ENCODE measurements at places on chromosomes 2 and 18.
A peak's percentile ranks its signal among the peaks of the same experiment; 100 is the strongest.

- no peak for DNase-seq
These were observed 51.9 kb downstream of the ESCO1 start for GRCh38 chr18:21548647-21549046.

DNA sequence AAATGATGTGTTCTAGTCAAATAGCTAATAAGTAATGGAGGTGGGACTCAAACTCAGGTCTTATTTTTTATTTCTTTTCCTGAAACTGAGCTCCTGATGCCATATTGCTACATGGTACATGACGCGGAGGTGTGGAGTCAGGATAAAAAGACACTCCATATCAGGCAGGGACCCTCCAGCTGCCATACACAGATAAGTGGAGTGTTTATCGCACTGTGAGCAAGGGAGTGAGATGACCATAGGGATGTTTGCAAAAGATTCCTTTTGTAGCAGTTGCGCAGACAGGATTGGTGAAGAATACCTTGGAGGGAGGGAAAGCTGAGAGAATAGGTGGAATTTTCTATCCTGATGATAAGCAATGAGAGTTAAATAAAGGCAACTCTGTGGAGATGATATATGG lies 657.2 kb downstream of the RNF144A start:
- DNase-seq, result no peak

- no peak for DNase-seq
These were observed 1.3 kb downstream of the EVX2 start for GRCh38 chr2:176082525-176082823.

DNA sequence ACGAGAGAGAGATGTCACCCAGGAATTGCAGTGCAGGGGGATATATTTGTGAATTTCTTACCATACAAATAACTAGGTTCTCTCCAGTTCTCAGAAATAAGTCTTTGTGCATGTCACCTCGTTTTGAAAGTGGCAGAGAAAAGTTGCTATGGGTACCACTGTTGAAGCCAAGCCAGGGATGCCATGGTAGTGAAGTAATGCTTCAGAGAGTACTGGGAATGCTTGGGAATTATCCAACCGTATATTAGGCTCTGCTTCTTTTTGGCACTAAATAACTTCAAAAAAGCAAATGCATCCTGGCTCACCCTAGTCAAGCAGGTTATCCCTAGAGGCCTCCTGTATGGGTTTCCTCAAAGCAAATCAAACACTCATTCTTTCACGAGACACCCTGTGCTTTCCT lies 50.7 kb upstream of the DDX18 start:
- peak; percentile 1 for DNase-seq

DNA sequence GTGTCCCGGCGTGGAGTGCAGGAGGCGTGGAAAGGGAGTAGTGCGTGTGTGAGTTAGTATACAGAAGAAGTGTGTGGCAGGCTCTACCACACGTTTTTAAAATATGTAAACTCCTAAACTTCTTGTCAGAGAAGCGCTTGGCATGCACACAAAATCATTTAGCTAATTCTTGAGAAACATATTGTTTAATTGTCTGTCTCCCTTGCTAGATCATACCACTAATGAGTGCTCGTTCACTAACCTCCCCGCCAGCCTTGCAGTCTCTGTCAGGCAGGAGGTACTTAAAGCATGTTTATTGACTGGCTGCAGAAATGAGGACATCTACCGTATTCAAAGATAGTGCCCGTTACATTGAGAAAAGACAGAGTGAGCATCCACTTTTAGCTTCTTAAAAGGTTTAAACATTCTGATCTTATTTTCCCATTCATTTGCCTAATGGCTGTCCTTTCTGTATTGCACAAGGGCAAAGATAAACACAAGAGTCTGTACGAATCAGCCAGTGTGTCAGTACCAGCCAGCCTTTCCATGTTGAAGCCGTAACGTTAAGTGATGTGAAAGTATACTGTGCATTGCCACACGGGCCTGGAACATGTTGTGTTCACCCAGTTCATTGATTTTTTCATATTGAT lies 41.4 kb downstream of the TRAPPC12 start:
- DNase-seq, result no peak

DNA sequence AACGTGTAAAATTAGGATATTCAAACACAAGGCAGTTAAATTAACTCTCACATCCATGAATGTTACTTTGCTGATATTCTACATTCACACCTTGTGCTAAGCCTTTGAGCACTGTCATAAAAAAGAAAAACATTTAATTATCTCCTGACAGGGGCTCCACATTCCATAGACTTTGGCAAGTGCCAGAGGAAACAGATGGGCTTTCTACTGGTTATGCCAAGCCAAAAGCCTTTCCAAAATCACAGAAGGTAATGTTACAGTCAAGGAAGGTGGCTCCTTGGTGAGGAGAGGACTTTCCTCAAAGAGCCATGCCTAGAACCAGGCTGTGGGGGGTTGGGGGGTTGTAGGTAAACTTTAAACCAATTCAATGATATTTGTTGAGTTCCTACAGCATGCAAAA lies 12.4 kb downstream of the MYO5B start:
- no peak for DNase-seq

GRCh38 chr2:28247734-28248133 lies 144.9 kb upstream of the FOSL2 start:
- DNase-seq, result no peak

DNA sequence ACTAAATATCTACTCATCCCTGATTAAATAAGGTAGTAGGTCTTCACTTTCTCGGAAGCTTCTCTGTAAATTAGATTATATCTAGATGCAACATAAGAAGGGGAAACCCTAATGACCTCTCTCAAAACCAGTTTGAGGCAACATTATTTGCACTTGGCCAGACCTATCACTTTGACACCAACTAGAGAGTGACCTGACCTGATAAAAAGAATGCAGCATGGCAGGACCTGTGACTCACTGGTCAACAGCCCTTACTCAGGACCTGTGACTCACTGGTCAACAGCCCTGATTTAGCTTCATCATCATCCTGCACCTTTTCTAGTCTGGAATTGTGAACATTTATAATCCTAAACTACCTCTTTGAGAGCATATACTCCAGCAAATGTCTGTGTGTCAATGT lies 1957.7 kb upstream of the CELF4 start:
- DNase-seq, result no peak

DNA sequence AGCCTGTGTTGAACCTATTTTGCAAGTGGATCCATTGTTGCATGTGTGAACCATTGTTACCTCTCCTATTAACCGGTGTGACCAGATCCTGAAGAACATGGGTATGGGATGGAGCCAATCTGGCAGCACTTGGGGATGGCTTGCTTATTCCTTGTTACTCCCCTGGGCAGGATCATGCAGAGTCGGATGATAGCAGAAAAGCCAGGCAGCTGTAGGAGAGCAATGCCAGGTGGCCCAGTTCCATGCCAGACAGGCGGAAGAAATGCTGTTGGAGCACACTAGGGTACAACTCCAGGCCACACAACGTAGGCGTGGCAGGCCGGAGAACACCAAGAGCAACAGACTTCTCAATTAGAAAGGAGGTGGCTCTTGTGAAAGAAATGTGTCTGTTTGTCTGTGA lies 16.3 kb upstream of the MYO1B start:
- DNase-seq, result no peak

GRCh38 chr2:225275443-225275842 lies 124.1 kb upstream of the NYAP2 start:
- DNase-seq, result no peak

- no peak for DNase-seq
These were observed 106.4 kb upstream of the RBBP8 start for GRCh38 chr18:22826726-22827125.

- DNase-seq, result no peak
These were observed 77.2 kb downstream of the EIPR1 start for GRCh38 chr2:3300224-3300995.

DNA sequence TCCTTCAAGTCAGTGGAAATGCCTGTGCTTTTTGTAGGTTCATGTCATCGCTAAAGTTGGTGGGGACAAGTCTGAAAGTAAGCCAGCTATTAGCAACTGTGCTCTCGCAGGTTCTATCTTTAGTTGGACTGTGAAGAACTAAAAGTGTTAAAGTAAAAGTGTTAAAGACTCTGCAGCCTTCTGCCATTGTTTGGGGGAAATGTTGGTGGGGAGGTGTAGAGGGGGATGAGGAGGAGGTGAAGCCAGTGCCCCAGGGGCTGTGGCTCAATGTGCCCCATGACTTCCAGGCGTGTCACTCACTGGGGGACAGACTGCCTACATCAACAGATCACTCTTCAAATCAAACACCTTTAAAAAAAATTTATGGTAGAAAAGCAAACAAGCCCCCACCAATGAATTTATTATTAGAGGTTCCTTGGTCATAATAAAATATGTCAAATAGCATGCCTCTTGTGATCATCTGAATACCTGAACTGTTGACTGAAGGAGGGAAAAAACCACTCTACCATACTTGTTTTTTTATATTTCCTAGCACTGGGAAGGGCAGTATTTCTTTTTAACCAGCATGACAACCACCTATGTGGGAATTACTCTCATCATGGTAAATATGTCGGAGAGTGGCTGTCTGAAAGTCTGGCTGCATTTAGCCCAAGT lies 19.3 kb downstream of the TGFA start:
- no peak for DNase-seq

DNA sequence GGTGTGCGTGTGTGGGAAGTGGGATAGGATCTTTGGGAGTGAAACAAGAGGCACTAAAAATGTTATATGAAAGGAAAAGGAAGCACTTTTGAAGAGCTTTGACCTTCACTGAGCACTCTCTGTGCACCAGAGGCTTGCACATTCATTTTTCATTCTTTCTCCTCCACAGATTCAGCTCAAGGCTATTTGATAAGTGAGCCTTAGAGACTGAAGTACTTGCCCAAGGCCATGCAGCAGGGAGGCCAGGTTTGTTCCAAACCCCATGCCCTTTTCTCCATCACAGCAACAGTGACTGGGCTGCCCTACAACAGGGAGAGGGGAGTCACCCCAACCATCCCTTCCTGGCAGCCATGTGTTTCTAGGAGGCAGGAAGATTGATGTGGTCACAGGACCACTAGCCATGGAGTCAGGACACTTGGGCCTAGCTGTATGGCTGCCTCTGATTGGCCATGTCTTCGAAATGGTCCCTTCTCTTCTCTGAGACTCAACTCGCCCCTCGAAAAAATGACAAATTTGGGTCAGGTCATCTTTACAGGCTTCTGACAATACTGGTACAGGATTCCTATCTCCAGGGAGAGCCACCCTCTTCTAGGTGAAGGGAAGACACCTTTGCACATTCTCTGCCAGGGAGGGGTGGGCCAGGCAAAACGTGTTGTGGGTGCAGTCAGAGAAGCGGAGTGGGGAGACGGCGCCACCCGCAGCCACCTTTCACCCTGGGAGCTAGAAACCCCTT lies 123.5 kb upstream of the MYCN start:
- no peak for DNase-seq

DNA sequence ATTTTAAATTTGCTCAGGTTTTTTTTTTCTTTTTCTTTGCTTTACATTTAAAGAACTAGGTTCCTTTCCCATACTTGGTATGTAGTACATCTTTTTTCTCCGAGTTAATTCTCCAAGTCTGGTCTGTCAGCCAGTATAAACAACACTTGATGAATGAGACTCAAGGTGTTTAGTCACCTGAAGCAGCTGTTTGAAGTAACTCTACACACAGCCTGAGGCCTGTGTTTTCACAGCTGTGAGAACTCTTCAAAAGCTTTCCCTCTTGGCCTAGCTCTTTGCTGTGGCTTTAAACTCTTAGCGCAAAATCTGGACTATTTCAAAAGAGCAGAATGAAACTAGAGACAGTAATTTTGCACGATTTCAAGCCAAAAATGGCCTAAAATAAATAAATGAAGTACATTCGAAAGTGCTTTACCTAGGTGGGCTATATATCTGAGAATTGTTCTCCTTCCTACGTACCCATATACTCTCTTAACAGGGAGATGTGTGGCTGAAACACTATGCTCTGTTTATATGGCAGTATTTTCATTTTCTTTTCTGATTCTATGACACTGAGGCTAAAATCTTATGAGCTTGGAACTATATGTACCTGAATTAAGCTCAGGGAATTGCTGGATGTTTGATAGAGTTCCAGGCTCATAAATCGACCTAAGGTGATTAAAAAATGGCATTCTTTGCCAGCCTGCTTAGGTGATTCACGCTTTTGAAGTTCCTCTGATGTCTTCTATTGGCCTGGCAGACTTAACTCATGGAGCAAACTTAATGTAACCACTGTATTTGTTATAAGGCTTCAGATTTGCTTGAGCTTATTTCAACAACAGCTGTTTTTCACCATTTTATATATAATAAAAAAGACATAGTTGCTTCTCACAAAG lies 1044.1 kb upstream of the ZEB2 start:
- no peak for DNase-seq

DNA sequence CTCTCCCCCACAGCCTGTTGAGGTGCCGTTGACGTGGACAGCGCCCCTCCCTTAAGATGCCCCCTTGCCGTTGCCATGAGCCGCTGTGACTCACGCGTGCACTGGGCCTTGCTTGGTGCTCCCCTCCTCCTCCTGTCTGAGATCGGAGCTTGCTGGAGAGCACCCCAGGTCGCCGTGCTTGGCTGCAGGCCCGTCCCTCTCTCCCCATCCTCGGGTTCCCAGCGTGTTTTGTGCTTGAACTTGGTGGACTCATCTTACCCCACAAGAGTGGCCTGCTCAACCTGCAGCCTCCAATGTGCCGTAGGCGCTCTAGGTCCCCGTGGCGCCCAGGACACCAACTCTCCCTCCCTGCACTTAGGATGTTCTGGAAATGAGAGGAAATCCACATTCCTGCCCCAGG lies 39.9 kb downstream of the GBX2 start:
- no peak for DNase-seq

DNA sequence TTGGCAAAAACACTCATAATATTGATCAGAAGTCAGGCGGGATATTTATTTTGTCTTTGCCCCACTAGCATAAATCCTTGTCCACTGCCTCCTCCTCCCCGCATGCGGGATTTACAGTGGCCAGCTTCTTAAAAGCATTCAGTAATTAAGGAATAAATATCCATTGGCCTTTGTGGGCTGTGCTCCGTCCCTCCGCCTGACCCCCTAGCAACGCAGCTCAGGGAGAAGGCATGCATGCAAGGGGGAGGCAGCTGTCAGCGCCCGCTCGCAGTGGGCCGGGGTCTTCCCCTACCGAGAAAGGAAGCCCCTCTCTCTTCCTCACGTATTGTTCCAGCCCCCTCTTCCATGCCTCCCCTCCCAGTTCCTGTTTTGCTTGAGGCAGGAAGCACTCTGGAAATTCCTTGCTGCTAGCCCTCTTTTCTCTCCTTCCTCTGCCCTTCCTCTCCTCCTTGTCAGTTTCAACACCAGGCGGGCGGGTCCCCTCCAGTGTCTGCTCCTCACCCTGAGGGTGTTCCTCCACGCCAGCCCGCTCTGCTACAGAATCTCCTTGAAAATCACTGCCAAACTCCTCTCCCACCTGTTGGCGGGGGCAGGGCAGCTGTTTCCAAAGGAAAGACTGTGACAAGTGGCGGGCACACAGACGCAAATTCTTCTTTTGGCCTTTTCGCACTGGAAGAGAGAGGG lies 60.1 kb downstream of the GBX2 start:
- DNase-seq, result no peak

- DNase-seq, result no peak
These were observed 87.6 kb downstream of the CYRIA start for GRCh38 chr2:16578081-16578480.

DNA sequence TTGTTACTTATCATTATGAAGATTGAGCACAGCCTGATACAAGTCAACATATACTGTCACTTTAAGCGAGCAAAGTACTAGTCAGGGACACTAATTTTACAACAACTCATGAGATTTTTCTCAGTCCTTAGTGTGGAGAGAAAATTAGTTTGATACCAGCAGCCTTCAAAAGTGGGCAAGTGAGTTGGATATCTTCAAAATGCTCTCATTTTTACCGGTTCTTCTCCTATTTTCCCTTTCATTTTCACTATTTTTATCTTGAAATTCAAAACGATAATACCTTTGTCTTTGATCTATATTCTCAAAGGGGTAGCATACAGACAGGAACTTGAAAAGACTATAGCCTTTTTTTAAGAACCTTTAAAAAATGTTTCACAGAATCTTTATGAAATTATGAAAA lies 52.0 kb upstream of the UBXN4 start:
- DNase-seq, result no peak

All from fibroblast of skin of back (primary cell).